ENCODE measurements at places on chromosomes 16 and 17.

DNA sequence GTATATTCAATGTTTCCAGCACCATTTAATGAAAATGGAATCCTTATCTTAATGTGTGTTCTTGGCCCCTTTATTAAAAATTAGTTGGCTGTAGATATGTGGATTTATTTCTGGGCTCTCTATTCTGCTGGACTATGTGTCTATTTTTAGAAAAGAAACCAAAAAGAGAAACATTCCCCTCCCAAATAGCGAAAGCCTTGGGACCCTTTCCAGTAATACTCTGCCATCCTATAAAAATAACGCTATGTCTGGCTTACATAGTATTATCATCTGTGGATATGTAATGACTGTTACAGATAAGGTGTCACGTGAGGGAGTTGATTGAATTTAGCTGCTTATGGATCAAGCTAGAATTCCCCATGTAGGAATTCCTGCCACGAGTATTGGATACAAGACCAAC is 279.3 kb upstream of the KIF2B start:
- no peak for DNase-seq

DNA sequence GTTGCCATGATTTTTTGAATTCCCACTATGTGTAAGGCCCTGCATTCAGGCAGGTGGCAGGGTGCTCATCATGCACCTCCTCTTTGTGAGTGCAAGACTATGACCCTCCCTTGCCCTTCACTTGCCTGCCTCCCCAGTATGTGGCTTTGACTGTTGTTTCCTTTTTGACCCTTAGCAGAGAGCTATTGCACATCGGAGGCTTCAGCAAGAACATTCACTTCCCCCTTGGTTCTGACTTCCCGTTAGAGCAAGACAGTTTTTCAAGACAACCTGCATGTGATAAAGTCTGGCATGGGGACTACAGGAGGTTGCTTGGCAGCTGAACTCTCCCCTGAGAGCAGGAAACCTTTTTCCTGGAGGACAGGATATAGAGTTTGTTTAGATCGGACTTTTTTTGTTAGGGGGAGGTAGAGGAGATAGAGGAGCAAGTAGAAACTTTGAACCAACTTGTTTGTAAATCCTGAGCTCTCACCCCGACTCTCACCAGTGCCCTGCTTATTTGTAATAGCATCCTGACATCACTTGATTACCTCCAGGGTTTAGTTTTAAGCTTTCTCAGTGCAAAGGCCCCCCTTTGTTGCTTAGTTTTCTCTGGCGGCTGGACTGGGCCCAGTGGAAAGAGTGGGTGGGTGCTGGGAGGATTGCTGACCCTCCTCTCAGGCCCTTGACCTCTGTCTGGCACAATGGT is 34.3 kb downstream of the LIMD2 start:
- DNase-seq = no peak

- DNase-seq = no peak
Observed at GRCh38 chr17:45364531-45365390, 47.9 kb upstream of the MAP3K14 start.

DNA sequence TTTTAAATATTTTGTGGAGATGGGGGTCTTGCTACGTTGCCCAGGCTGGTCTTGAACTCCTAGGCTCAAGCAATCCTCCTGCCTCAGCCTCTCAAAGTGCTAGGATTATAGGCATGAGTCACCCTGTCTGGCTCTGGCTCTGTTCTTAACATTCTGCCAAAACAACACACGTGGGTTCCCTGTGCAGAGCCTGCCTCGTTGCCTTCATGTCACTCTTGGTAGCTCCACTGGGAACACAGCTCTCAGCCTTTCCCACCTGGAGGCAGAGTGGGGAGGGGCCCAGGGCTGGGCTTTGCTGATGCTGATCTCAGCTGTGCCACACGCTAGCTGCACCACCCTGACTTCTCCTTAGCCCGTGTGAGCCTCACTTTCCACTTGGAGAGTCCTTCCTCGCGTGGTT is 19.3 kb downstream of the CRISPLD2 start:
- DNase-seq = no peak

- DNase-seq = no peak
Observed at GRCh38 chr17:65470783-65471182, 90.7 kb downstream of the AXIN2 start.

Data from right atrium auricular region (tissue), 2 donors.